Fibroblast of skin of abdomen (primary cell): ENCODE measurements at places on chromosomes 1 and 21.

DNA sequence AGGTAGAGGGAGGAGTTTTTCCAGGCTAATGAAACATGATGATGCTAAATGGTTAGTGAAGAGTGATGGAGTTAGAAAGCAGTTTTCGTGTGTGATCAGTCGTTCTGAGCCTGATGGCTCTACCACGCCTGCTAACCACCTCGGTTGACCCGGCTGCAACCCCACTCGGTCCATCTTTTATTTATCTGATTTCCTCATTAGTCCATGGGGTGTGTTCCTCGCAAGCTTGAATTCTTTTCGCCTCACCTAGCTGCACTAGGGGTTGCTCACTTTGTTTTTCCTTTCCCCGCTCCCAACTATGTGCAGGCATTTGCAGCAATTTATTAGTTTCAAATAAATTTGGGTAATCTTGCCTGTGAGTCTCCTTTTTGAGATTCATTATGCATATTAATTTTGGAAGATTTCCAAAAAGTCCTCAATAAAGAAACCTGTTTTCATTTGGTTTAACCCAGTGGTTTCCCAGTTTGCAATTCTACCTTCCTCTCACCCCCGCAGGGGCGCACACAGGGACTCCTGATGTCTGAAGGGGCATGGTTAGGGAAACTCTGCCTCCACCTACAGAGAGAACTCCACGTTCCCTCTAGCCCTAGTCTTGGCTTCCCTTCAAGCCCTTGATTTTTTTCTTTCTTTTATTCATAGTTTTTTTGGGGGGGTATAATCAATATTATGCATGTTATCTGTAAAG, 12.6 kb downstream of the B3GALT5 start:
- no peak for DNase-seq

GRCh38 chr1:244160455-244161235, 109.6 kb downstream of the ZBTB18 start:
- no peak for DNase-seq

DNA sequence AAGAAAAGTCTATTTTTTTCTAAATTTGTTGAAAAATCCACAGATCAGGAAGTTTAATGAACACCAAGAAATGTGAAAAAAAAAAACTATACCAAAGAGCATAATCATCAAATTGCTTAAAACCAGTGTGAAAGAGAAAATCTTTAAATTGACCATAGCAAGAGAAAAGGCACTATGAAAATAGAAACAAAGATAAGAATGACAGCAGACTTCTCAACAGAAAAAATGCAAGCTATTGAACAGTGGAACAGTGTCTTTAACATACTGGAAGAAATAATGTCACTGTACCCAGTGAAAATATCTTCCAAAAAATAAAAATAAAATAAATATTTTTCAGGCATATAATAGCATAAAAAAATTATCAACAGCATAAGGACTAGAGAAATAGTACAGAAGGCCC, 243.0 kb upstream of the GJB5 start:
- DNase-seq = no peak

DNA sequence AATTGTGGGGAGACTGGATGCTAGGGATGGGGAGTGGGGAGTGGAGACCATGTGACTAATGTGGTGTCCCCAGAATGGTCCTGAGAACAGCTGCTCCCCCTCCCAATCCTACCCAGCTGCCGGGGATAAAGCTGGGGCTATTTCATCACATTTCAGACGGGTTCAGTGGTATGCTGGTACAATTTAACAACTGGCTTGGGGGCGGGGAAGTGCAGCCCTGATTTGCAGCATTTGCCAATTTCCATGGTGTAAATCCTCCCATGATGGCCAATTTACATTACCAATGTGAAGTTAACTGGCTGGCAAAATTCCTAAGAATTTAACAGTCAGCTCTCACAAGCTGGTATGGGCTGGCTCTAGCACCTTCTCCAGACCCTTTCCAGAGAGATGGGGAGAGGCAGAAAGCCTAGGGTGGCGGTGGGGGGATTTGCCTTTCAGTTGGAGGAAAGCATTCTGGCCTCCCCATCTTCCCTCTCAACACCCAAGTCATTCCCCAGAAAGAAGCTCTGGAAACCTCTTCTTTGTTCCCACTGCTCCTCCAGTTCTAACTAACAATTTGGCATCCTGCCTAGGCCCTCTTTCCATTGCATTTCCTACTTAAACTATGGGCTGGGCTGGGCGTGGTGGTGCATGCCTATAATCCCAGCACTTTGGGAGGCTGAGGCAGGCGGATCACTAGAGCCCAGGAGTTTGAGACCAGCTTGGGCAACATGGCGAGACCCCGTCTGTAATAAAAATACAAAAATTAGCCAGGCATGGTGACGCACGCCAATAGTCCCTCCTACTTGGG, 11.3 kb upstream of the ADGRB2 start:
- DNase-seq = no peak
